ENCODE measurements at places on chromosomes 4 and X.

GRCh38 chrX:51395810-51396728, 63.4 kb downstream of the NUDT10 start:
- DNase-seq = peak; percentile 28

DNA sequence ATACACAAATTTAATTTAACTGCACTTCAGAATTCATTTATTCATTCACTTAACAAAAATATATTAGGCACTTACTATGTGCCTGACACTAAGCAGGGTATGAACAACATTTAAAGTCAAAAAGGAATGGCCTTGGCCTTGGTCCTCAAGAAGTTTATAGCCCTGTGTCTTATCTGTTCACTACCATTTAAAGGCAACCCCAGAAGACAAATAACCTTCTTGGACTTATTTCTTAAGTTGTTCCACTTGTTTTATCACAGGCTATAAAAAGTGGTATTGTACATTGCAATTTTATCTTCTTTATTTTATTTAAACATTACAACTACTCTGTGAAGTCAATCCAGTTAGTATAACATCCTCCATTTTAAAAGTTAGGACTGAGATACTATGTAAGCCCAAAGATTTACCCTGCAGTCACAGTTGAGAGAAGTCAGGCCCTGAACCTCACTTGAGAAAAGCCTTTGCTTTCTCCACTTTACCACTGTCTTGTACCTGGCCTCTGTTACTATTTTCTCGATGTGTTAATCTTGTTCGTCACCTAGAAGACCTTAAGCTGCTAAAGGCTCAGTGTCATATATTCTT, 305.6 kb upstream of the DIPK2B start:
- DNase-seq = no peak

DNA sequence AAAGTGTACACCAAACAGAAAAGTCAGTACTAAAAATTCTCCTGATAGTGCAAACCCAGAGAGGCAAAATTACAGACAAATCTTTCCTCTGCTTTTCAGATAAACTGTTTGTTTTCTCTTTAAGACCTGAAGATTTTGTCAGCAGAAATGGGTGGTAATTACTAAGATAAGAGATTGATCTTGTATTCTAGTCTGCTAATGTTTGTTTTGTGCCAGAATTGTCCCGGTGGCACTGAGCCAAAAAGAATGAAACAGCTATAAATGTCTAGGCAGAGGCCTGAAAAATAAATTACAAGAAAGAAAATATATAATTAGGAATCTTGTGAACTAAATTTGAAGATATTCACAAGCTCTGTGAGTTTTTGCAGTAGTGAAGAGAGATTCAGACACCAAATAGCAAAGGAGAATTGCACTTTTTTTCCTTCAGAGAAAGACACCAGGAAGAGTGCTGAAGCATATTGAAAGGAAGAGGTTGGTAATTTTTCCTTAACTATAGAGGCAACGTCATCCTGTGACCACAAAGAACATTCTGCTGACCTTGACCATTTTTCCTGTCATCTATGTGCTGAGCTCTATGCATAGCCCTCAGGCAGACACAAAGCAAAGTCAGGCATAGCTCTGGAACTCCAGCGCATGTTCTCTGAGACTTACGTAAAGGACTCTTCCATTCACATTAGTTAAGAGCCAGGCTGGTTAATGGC, 314.5 kb upstream of the RASGEF1B start:
- DNase-seq = no peak

- DNase-seq = no peak
These were observed 25.6 kb downstream of the ARSJ start for GRCh38 chr4:113953888-113954287.

- no peak for DNase-seq
These were observed 95.2 kb downstream of the RPA4 start for GRCh38 chrX:96978906-96979305.

- no peak for DNase-seq
These were observed 43.1 kb upstream of the LSM6 start for GRCh38 chr4:146132445-146132844.

DNA sequence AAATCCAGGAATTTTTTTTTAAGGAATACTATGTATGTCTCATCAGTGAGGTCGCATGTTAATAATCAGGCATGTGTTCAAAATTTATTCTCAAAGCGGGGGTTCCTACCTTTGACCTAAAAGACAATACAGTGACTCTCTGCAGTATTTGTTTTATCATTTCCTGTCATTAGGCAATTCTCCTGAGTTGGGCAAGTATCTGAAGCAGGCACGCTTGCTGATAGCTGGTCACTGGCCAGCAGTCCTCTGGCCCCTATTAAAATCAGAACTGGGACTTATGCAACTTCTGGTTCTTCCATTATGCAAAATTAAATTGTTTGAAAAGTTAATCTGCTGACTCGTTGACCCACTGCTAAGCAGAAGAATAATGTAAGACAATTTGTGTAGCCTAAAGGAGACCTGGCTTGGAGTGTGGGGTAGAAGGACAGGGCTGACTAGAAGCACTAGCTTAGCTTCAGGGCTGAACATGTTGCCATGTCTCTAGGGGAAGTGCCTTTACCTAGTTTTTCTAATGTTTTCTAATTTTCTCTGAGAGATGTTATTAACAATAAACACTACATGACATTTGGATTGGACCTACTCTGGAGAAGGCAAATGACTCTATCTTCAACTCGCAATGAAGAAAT, 36.0 kb upstream of the GABRA2 start:
- no peak for DNase-seq

GRCh38 chrX:119981286-119982070, 37.9 kb upstream of the NKAP start:
- DNase-seq = no peak

DNA sequence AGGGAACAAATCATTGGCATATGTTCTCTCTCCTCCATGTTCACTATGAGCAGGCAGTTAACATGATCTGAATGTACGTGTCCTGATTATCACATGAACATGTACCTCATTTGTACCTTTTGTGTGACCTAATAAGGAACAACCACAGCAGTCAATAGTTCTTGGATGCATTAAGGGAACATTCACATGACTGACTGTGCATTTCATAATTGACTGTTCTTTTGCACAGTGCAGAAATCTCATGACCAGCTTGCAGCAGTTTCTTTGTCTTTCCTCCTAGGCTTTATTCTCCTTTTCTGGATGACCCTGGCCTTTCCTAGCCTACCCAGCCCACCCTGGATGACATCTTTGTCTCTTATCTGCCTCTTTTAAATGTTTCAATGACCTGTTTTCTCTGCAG, 56.6 kb upstream of the TEX13A start:
- DNase-seq = no peak

DNA sequence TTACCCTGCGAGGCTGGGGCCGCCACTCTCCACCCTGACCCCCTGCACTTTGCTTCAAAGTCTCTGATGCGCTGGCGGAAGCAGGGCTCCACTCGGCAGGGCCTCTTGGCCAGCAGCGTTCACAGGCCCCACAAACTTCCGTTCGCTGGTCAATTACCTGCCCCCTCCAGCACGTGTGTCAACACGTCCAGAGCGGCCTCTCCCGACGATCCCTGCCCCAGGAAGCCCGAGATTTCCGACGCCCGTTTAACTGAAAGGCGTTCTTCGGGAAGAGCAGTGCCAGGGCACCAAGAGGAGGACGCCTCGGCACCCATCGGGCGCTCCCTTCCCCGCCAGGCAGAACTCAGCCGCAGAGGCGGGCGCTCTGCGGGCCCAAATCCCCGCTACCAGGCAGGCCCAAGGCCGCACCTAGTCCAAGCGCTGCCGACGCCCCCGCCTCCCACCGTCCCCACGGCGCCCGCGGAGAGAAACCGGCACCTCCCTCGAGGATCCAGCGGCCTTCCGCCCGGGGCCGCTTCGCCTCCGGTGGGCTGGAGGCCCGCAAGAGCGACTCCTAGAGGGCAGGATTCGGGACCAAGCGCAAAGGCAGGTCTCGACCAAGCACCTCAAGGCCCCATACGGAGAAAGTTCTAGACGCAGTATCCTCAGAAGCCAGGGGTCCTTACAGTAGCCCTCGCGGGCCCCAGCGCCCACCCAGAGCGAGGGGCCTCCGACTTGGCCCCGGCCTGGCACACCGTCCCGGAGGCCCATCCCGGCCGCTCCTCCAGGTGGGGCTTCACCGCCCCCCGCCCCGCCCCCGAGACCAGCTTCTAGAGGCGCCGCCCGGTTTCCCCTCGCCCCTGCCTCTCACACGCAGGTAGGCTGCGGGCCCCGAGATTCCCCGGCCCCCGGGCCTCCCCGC, 586 bp downstream of the BCAP31 start:
- DNase-seq = no peak

- DNase-seq = no peak
These were observed 30.3 kb downstream of the TLR10 start for GRCh38 chr4:38752372-38752940.

DNA sequence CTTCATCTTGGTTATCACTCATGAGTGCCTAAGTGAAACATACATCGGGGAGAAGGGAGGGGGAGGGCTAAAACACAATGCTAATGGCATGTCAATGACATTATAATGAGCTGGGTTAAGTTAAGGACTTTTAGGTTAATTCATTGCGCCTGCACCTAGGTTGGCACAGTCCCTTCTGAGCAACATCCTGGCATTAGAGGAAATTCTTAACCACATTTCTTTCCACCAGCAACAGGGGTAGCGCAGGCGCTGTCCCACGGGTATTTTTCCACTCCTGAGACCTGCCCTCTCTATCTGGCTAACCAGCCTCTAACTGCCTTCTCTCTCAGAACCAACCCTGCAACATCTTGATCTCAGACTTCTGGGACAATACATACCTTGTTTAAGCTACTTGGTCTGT, 39.0 kb upstream of the PROM1 start:
- no peak for DNase-seq

DNA sequence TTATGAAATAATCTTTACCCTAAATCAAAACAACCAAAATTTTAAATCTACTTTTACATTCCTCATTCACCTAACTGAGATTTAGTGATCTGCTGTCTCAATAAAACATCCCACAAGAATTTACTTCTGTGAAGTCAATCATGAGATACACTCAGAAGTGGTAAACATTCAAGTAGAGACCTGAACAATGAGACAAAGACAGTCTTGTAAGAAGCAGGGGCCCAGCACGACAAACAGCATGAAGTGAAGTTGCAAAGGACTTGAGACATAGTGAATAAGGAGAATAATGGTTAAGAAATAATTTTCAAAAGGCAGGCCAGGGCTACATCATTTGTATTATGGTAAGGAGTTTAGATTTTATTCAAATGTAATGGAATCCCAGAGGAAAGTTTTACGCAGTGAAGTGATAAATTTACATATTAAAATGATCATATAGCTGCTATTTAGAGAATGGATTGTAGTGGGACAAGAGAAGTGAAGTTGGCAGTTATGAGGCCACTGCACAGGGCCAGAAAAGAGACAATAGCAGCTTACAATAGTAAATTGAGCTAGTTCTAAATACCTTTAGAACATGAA, 101.9 kb downstream of the MAB21L2 start:
- DNase-seq = no peak

DNA sequence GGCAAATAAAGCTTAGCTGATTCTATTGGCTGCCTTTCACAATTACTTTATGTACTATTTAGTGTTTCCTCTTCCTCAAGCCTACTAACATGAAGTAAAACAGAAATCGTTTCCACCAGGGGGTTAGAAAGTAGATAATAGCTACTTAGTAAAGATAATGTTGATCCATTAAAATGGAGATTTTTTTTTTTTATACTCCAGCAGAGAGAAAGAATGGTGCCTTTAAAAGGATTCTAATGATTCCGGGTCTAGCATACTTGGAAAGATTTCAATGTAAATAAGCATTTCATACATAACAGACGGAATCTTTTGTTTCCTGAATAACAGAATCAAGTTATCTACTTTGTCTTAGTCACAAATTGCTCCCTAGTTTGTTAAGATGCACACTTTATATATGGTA, 37.1 kb downstream of the GK start:
- no peak for DNase-seq

GRCh38 chr4:158193171-158193749, 17.0 kb upstream of the TMEM144 start:
- no peak for DNase-seq

DNA sequence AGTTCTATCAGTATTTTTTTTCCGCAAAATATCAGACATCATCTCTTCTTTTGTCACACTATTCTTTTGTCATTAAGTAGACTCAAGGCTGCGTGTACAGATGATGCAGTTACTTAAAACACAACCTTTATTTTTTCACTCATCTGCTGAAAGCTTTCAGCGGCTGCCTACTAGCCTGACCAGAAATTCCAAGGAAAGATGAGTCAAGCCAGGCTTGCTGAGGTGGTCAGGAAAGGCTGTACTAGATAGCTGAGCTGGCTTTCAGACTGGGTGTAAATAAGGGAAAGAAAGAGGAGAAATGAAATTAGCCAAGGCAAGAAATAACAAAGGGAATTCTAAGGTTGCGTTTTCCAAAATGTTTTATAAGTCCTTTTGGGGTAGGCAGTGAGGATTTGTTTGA, 17.9 kb downstream of the STK26 start:
- DNase-seq = no peak

DNA sequence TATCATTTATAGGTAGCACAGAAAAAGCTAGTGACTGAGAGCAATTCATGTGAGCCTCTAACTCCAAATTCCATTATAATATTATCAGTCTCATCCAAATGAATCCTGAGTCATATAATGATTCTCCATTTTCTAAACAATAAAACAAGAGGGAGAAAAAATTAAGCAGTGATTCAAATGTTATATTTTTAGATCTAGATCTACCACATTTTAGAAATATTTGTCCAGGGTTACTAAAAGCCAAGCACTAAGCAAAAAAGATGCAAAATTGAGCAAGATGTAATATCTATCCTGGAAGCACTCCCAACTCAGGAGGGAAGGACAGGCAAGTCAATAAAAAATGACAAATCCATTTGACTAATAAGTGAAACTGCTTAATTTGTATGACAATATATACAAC, 172.8 kb downstream of the FBXW7 start:
- no peak for DNase-seq

DNA sequence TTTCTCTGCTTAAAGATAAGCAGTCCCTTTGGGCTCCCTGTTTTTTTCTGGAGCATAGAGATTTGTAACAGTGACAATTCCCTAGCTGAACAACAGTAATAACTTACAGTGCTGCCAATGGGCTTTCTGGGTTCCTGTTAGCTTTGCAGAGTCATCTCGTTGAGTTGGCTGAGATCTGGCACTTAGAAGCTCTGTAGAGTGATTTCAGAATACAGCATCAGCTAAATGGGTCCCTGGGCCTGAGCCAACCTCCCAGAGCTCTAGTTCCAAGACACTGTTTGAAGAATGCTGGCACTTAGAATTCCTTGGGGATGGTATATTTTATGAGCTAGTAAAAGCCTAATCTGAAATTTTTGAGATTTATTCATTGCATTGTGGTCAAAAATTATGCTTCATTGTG, 43.5 kb upstream of the SERTM2 start:
- no peak for DNase-seq

All from substantia nigra (tissue), 51 donors.